GM12878 (cell line): ENCODE measurements at places on chromosomes 4 and X. TPM values are rescaled to one million over a fixed set of nuclear protein-coding genes. Genes with fewer than 3 reads are reported as not detected.

RPL10 gene
- polyA plus RNA-seq: 1,938 and 2,223 TPM in 2 replicates

TACC3 gene
- polyA plus RNA-seq: 103 TPM in 2 replicates

SPANXB1 gene
- polyA plus RNA-seq: not detected in 2 replicates

FANCB gene
- 8.0 and 12.7 TPM in 2 replicates for polyA plus RNA-seq

FSTL5 gene
- polyA plus RNA-seq: not detected in 2 replicates

HEPH gene
- 0.56 and 0.90 TPM in 2 replicates for polyA plus RNA-seq

MAGEC2 gene
- not detected in 2 replicates for polyA plus RNA-seq

MAGEA11 gene
- not detected in 2 replicates for polyA plus RNA-seq

CD38 gene
- polyA plus RNA-seq: 15.9 and 19.4 TPM in 2 replicates

BCLAF3 gene
- 1.4 TPM in 2 replicates for polyA plus RNA-seq

HAND2 gene
- 0.09 TPM in 1 of 2 replicates, not detected in the other for polyA plus RNA-seq

ASMT gene
- polyA plus RNA-seq: not detected in 2 replicates

PAGE4 gene
- polyA plus RNA-seq: not detected in 2 replicates
